ENCODE measurements at places on chromosomes 2 and 18.

GRCh38 chr2:98747888-98748287 lies 17.0 kb upstream of the MGAT4A start:
- no peak for DNase-seq

DNA sequence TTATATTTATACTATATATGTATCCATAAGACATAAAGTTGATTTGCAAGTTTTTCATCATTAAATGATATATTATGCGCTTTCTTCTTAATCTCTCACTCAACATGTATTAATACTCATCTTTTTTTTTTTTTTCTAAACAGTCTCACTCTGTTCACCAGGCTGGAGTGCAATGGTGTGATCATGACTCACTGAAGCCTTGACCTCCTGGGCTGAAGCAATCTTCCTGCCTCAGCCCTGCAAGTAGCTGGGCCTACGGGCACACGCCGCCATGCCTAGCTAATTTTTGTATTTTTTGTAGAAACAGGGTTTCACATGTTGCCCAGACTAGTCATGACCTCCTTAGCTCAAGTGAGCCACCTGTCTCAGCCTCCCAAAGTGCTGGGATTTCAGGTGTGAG lies 51.4 kb upstream of the MAP4K3 start:
- no peak for DNase-seq

- no peak for DNase-seq
These were observed 506.5 kb upstream of the TNP1 start for GRCh38 chr2:217366266-217366895.

DNA sequence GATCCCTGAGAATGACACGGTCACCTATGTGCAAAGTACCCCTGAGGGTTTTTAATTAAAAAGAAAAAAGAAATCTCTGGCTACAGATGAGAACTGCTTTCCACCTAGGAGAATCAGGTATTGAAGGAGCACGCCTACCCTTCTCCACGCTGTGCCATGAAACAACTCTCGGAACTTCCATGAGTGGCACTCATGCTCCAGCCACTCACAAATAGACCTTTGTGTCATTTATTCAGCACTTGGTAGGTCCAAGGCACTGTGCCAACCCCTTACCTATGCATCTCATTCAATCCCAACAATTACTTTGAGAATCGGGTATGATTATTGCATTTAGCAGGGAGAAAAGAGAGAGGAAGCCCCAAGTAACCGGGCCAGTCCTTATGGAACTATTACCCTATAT lies 44.9 kb upstream of the TTC39C start:
- DNase-seq: no peak

Measured in GM12891 (cell line).